ENCODE measurements at places on chromosomes 4 and X.

- DNase-seq = no peak
These were observed 5.0 kb upstream of the AFAP1 start for GRCh38 chr4:7944599-7945220.

DNA sequence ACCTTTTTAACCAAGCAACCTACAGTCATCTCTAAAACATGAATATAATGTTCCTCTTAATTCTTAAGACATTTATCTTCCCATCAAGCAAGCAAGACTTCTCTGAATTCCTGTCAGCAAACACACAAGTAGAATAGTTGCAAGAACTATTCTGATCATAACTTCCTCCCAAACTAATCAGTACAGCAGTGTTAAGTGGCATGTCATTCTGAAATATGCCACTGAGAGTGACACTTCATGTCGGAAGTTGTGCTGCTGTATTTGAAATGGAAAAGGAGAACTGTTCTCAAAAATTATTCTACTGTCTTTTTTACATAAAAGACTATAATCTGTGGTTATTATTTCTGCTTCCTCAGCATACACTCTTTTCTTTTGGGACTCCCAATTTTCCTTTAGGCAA is 546.6 kb downstream of the PCDH18 start:
- DNase-seq = no peak

- no peak for DNase-seq
These were observed 179.6 kb downstream of the TMA16 start for GRCh38 chr4:163673848-163674697.

GRCh38 chr4:71367546-71367945 is 28.7 kb downstream of the SLC4A4 start:
- DNase-seq = no peak

DNA sequence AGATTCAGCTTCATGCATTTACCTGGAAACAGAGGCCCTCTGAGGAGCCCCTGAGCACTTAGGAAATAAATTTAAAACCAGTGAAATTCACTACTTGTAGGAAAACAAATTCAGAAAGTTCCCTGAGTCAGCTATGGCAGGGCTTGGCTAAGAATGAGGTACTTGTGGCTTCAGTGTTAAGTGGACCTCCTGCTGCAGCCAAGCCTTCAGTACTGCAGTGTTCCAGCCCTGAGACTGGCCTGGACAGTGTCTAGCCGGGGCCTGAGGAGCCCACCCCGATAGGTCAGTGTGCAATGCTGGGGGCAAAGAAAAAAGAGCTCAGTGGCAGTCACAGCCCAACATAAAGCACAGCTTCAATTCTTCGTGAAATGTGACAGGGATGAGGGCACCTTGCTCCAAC is 41.9 kb downstream of the F11 start:
- no peak for DNase-seq

DNA sequence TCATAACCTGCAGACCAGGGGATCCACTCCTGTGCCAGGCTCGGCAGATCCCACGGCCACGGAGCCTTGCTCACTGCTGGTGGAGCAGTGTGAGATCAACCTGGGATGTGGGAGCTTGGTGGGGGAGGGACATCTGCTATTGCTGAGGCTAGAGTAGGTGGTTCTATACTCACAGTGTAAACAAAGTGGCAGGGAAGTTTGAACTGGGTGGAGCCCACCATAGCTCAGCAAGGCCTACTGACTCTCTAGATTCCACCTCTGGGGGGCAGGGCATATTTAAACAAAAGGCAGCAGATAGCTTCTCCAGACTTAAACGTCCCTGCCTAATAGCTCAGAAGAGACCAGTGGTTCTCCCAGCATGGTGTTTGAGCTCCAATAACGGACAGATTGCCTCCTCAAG is 54.7 kb upstream of the EPHA5 start:
- DNase-seq = no peak

GRCh38 chr4:182619660-182620059 is 297.5 kb downstream of the DCTD start:
- DNase-seq = no peak

- DNase-seq = no peak
These were observed 473.0 kb downstream of the SPRY1 start for GRCh38 chr4:123869286-123870215.

GRCh38 chr4:80011636-80012236 is 61.3 kb downstream of the ANTXR2 start:
- no peak for DNase-seq

- DNase-seq = no peak
These were observed 427.9 kb downstream of the SPRY1 start for GRCh38 chr4:123824524-123824923.

DNA sequence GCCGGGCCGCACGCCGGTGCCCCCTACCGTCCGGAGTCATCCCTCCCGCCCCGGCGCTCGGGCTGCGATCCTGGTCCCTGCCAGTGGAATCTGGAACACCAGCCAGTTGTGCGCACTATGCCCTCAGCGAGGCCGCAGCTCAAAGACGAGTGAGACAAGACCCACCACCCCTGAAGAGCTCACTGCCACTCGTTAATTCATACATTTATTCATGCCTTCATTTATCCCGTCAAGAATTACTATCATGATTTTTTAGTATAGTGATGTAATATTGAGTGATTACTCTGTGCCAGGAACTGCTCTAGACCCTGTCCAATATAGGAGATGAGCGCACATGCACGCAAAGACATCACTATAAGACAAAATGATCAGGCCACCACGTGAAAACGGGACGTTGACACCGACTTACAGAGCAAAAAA is 247 bp upstream of the PPA2 start:
- peak; percentile 36 for DNase-seq

DNA sequence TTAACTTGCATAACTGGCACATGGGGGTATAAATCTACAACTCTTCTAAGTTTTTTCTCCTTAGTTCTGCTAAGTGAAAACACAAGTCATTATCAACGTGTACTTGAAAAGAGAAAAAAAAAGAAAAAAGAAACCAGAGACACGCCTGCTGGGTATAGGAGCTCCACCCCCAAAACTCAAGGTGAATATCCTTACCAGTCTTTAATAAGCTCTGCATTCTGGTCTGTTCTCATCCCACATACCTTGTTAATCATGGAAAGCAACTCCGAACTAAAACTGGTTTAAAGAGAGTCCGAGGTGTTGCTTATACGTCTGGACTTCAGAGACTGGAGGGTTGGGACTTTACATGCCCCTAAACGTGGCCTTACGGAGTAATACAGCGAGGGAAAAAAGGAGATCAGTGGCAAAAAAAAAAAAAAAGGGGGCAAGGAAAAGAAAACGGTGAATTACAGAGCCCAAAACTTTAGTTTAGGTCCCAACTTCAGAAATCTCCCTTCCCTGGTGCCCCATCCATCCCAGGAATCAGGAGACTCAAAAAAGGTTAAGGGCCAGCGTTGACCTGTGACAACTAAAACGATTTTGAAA is 1.0 kb downstream of the PGRMC2 start:
- no peak for DNase-seq

- DNase-seq = no peak
These were observed 23.0 kb upstream of the LIMCH1 start for GRCh38 chr4:41514766-41515481.

DNA sequence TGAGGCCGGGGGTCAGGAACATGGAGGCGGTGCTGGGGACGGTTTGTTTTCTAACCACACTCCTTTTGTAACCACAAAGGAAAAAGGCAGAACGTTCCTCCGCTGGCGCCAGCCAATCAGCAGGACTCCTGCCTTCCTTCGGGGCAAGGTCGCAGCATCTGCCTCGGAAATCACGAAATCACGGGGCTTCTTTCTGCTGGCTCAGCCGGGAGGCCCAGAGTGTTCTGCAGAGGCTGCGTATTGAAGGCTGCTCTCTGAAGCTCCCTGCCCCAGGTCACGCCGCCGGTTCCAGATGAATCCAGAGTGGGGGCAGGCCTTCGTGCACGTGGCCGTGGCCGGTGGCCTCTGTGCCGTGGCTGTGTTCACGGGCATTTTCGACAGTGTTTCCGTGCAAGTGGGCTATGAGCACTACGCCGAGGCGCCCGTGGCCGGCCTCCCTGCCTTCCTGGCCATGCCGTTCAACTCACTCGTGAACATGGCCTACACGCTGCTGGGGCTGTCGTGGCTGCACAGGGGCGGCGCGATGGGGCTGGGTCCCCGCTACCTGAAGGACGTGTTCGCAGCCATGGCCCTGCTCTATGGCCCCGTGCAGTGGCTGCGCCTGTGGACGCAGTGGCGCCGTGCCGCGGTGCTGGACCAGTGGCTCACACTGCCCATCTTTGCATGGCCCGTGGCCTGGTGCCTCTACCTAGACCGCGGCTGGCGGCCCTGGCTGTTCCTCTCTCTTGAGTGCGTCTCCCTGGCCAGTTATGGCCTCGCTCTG is 9.4 kb downstream of the TMEM187 start:
- DNase-seq = no peak

- DNase-seq = no peak
These were observed 1240.7 kb downstream of the C4orf33 start for GRCh38 chr4:130336585-130337217.

- DNase-seq = no peak
These were observed 24.6 kb downstream of the HERC5 start for GRCh38 chr4:88481537-88481936.

GRCh38 chr4:25051534-25051933 is 20.8 kb upstream of the LGI2 start:
- DNase-seq = no peak

- DNase-seq = no peak
These were observed 440.0 kb upstream of the PCDH10 start for GRCh38 chr4:132709056-132709455.

- DNase-seq = no peak
These were observed 81.5 kb upstream of the CD99 start for GRCh38 chrX:2609431-2610238.

- DNase-seq = no peak
These were observed 392.3 kb upstream of the GALNT7 start for GRCh38 chr4:172776203-172776861.

- DNase-seq = no peak
These were observed 489.8 kb upstream of the AMOT start for GRCh38 chrX:113330416-113330815.

- no peak for DNase-seq
These were observed 581.3 kb downstream of the BCOR start for GRCh38 chrX:39516427-39516841.

- no peak for DNase-seq
These were observed 35.1 kb downstream of the RBM47 start for GRCh38 chr4:40594261-40595178.

DNA sequence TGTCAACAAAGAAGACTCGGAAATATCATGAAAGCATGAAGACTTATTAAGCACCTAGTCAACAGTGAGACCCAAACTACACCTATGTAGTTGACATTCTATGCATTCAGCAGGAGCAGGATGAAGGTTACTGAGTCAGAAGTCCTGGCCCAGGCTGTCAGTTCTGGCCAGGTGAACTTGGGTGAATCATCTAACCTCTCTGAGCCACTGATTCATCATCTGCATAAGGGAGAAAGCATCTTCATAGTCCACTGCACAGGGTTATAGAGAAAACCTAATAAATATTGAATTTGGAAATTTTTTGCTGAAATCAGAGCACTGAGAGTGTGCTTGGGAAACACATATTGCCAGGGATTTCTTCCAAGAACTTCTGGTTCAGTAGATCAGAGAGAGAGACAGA is 296.0 kb upstream of the SFRP2 start:
- DNase-seq = no peak

DNA sequence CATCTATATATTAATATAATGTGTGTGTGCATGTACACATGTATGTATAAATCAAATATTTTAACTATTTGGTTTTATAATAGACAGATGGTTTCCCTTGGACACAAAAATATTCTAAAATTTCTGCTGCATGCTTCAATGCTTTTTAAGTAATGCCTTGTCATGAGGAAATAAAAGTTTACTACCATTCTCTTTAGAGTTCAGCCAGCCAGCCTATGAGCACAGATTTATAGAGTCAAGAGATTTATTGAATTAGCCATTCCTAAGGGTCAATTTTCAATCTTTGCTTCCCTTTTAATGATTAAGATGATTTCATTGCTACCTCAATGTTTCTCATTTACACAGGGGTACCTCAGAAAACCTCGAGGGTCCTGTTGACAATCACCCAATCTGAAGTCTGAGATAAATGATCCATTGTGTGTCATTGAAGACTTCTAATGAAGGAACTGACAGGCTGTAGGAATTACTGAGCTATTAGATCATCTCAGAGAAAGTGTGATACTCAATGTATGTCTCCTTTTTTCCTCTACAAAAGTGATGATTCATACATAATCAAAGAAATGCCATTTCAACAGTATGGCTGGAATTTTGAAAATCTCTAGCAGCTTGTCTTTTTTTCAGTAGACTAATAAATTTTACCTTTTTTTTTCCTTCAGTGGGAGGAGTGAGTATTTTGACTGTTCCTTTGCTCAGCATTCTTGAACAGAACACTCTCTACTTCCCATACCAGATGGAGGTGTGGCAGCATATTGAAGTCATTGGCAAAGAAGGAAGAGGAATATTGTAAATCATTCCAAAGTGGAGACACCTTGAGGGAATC is 222.6 kb upstream of the PCDH18 start:
- DNase-seq = no peak

DNA sequence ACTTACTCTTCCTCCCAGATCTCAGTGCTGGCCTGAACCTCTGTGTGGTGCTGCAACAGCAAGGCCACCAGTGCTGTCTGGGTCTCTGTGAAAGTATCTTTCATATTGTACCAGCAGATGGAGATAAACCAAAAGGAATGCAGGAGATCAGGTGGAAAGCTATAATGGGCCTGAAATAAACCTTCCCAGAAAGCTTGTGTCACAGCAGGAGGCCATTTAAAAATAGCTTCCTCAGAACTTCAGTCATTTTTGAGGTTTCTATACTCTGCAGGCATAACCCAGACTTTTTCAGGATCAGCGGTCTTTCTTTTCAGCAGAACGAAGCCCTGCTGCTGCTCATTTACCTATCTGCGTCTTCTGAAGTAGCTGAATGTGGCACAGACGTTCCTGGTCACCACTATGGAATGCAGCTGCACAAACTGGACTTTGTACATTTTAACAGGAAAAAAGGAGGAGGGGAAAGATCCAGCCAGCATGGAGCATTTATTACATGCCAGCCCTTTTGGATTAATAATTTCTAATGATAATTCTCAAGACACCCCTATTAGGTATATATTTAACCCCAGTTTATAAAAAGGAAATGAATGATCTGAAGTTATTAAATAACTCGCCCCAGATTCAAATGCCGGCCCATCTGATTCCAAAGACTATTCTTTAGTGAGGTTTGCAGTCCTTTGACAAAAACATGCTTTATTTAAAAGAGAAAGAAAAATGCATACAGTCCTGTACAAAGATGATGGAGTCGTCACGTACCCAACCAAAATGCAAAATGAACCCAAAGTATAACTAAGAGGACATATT is 119.7 kb downstream of the NFKB1 start:
- DNase-seq = peak; percentile 44

- DNase-seq = no peak
These were observed 38.3 kb downstream of the AFAP1 start for GRCh38 chr4:7901311-7901885.

GRCh38 chr4:123127218-123127617 is 204.8 kb upstream of the NUDT6 start:
- no peak for DNase-seq

- DNase-seq = no peak
These were observed 18.4 kb upstream of the AFF1 start for GRCh38 chr4:86916392-86916791.
